SK-N-DZ (cell line): ENCODE measurements at places on chromosomes 1 and 21.

GRCh38 chr1:62621907-62622306 is 24.6 kb downstream of the ANGPTL3 start:
- DNase-seq = no peak

GRCh38 chr1:117171900-117172511 is 38.7 kb downstream of the VTCN1 start:
- DNase-seq = no peak

DNA sequence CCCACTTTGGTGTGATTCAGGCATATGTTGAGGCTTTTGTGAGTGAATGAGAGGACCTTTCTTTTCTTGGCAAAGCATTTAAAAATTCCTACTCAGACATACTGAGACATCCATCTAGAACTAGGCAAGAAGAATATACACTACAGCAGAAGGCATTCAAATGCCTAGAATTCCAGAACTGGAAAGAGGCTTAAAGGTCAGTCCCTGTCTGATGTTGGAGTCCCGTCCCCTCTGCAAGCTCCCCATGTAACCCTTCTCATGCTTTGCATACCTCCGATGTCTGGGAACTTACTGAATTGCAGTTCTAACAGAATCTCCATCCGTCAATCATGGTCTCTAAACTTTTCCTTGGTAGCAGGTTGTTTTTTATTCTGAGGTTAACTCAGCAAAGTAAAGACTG is 152.9 kb downstream of the ATP6V1G3 start:
- DNase-seq = no peak

- no peak for DNase-seq
Observed at GRCh38 chr21:14901482-14901958, 163.3 kb downstream of the NRIP1 start.

DNA sequence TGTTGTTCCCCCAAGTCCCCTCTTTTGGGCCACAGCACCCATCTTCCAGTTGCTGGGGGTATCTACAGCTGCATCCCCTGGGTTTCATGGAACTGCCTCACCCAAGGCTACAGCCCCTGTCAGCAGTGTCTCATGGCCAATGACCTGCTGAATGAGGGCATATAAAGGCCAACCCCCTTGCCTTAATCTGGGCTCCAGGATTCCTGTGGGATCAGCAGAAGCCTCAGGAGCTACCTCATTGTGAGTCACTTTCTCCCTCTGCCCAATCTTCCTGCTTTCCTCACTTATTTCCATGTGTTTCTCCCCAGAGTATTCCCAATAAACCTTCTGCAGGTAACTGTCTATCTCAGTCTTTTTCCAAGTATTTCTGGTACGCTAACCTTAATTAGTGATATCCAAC is 37.3 kb upstream of the SYT14 start:
- no peak for DNase-seq

DNA sequence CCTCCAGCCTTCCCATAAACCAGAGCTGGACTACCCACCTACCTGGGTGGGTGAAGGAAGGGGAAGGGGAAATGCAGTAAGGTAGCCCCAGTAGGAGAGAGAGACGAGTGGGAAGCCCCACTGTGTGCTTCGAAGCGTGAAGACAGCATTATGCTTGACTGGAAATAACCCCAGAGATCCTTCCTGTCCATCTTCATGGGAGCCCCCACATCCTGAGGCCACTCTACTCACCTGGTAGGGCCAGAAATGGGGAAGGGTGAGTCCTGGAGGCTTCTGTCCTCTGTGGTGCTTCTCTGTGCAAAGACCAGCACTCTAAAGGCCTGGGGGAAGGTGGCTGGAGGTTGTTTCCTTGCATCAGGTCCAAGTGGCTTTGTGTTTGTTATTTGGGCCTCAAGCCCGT is 10.0 kb upstream of the RASSF5 start:
- no peak for DNase-seq

DNA sequence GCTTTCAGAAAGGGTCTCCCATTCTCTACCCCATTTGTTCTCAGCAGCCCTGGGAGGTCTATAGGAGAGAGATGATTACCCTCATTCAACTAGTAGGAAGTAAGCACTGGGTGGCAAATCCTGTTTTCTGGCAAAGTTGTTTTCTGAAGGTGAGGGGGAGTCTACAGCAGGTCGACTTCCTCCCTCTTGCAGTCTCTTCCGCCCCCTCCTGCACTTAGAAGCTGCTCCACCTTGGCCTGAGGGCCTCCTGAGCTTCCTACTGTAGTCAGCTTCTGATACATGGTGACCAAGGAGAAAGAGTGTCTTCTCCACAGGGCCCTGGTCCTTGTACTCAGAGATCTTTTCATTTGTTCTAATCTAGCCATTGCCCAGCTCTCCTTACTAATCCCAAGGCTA is 93.1 kb downstream of the RGL1 start:
- DNase-seq = no peak

GRCh38 chr1:30789388-30790255 is 32.0 kb upstream of the LAPTM5 start:
- no peak for DNase-seq

- DNase-seq = no peak
Observed at GRCh38 chr1:150650193-150650592, 20.8 kb upstream of the ENSA start.

GRCh38 chr1:40204856-40205255 is 42.9 kb upstream of the TMCO2 start:
- DNase-seq = no peak

DNA sequence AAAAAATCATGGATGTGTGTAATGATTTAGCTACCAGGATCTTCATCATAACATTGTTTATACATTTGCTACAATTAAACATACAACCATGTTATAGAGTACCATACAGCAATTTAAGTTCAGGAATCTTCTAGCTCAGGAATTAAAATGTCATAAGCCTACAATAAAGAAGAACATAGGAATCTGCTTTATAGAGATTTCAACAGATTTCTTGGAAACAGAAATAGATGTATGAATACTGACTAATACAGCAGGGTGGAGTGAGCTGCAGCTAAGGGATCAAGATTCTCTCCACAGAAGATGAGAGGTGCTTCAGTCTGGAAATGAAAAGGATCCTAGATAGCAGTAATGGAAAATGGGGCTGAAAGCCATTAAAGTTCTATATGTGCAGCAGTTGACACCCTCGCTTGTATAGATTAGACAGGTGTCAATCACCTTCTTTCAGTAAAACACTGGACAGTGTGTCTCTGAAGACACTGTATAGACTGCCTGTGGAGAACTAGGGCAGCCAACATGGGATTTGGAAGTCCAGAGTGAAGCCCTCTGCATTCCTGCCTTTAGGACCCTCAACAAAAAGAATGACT is 73.9 kb downstream of the DNTTIP2 start:
- DNase-seq = no peak

- DNase-seq = no peak
Observed at GRCh38 chr1:23568608-23569383, 9.5 kb upstream of the ID3 start.

- DNase-seq = no peak
Observed at GRCh38 chr1:100073531-100073930, 59.2 kb downstream of the SASS6 start.

DNA sequence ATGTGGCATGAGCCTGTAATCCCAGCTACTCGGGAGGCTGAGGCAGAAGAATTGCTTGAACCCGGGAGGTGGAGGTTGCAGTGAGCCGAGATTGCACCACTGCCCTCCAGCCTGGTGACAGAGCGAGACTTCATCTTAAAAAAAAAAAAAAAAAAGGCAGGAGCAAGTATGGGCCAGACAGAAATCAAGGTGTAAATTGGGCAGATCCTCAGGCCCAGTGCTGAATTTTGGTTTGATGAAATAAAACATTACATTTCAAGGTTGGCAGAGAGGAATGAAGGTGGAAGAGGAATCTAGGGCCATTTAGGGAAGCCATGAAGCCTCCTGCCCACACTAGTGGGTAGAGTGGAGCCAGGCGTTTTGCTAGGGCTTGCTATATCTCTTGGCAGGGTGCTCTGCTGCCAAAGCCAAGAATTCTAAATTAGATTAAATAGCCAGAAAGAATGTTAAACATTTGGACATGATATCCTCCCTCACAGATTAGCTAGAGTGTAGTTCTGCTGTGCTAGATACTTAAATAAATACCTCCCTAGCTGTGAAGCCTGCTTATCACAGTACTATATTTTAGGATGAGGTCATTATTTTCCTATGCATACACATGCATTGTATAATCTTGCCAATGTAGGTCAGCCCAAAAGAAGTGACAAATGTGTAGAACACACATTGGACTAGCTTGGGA is 16.6 kb upstream of the LGALS8 start:
- DNase-seq = no peak

DNA sequence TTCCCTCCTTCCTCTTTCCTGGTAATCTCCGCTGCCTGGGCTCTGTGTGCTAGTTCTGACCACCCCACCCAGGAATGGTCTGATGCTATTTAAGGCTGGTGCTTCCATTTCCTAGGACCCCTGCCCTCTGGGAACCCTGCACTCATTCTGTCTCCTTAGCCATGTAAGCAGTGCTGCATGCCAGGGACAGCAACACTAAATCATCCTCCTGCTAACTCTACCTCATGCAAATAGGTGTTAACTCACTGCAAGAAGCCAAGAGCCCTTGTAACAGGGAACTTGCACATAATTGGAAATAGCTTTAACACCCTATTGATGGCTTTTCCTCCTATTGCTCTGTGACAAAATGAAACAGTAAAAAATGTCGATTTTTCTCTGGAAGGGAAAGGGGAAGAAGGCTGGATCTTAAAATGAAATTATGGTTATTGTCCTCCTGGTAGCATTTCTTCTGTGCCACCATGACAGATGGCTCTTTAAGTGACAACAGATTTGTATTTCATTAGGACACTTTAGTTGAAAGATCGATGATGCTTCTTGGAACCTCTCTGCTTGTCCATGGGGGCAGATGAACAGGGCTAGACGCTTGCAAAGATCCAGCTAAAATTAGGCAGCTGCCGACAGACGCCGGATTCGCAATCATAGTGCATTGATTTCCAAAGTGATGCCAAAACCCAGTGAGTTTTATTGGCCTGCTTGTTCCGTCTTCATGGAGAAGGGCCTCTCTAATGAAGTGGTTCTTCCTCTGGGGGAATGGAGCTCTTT is 551.7 kb downstream of the MATN1 start:
- no peak for DNase-seq
